ENCODE measurements at places on chromosomes 7 and 10. TPM values are rescaled to one million over a fixed set of nuclear protein-coding genes. Genes with fewer than 3 reads are reported as not detected.

- no peaks in the 10 kb centered on the region for H3K27me3 ChIP-seq
- no peaks in the 10 kb centered on the region for H3K4me1 ChIP-seq
- H3K27ac ChIP-seq: no peak overlapping the region
- no peaks in the 10 kb centered on the region for H3K36me3 ChIP-seq
- H3K4me3 ChIP-seq: no peak overlapping the region
- no peak for DNase-seq
Measured at GRCh38 chr10:2866569-2866968, 200.8 kb upstream of the PFKP start.

GRCh38 chr7:135281363-135281949 lies 47.8 kb downstream of the STRA8 start:
- H3K27ac ChIP-seq: no peak overlapping the region
- H3K4me3 ChIP-seq: peak overlapping the region; percentile 19
- H3K36me3 ChIP-seq: no peaks in the 10 kb centered on the region
- peaks cover 16% of the 10 kb centered on the region for H3K4me1 ChIP-seq
- peak; percentile 85 for DNase-seq

DNA sequence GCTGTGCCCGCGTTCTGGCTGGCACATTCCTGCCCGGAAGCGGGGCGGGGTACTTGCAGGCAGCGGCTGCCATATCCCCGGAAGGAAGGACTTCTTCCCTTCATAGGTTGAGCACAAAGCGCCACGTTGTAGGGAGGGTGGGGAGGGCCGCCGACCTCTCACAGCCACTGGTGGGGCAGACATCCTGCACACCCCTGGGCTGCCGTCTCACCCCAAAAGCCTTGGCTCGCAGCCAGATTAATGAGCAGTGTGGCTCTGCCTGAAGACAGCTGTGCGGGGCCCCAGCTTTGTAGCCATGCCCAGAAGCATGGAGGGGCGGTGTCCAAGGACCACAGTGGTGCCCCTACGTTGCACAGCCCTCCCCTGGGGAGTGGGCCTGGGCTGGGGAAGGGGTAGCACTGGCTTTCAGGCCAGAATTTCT lies 54.3 kb upstream of the DPYSL4 start:
- H3K4me1 ChIP-seq: no peaks in the 10 kb centered on the region
- H3K27ac ChIP-seq: no peak overlapping the region
- H3K27me3 ChIP-seq: no peaks in the 10 kb centered on the region
- H3K4me3 ChIP-seq: no peak overlapping the region

DNA sequence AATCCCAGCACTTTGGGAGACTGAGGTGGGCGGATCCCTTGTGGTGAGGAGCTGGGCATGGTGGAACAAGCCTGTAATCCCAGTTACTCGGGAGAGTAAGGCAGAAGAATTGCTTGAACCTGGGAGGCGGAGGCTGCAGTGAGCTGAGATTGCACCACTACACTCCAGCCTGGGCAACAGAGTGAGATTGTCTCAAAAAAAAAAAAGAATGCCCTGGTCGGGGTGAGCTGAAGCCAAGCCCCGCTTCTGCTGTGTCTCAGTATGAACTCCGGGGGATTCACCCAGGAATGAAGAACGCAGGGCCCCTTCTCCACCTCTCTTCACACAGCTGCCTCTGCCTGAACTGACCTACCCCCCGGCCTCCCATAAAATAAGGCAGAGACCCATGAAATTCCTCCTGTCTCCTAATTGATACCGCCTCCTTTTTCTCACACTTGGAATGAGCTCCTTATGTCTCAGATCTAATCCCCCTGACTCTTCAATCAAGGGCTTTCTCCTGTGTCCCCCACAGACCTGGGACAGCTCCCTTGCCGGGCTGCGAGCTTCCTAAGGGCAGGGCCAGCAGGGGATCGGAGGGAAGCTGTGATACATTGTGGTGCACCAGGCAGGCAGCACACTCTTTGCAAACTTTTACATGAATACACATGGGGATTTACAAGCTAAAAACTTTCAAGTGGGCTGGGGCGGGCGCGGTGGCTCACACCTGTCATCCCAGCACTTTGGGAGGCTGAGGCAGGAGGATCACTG lies 911 bp upstream of the ZP3 start:
- no peaks in the 10 kb centered on the region for H3K36me3 ChIP-seq
- DNase-seq: no peak
- H3K27ac ChIP-seq: no peak overlapping the region
- H3K4me3 ChIP-seq: no peak overlapping the region

- no peaks in the 10 kb centered on the region for H3K4me1 ChIP-seq
- peaks cover 6% of the 10 kb centered on the region for H3K36me3 ChIP-seq
- no peak overlapping the region for H3K4me3 ChIP-seq
- DNase-seq: no peak
- no peak overlapping the region for H3K27ac ChIP-seq
- H3K27me3 ChIP-seq: no peaks in the 10 kb centered on the region
Measured at GRCh38 chr7:46256870-46257661, 336.0 kb upstream of the IGFBP3 start.

DNA sequence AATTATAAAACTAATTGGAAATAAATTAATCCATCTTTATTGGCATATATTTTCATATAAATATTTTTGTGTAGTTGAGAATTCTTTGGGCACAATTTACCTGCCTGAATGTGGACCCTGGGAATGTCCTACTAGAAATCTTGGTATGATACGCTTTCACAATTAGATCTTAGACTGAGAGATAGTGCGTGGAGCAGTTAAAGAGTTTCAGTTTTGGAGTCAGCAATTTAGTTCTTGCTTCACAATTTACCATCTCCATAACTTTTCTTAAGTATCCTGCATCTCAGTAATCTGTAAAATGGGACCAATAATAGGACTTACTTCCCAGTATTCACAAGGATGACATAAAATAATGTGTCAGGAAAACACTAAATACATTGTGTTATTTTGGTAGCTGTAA lies 2.0 kb downstream of the MTPN start:
- peaks cover 74% of the 10 kb centered on the region for H3K4me1 ChIP-seq
- H3K36me3 ChIP-seq: peaks cover 11% of the 10 kb centered on the region
- H3K27me3 ChIP-seq: no peaks in the 10 kb centered on the region
- peak overlapping the region; percentile 97 for H3K4me3 ChIP-seq

DNA sequence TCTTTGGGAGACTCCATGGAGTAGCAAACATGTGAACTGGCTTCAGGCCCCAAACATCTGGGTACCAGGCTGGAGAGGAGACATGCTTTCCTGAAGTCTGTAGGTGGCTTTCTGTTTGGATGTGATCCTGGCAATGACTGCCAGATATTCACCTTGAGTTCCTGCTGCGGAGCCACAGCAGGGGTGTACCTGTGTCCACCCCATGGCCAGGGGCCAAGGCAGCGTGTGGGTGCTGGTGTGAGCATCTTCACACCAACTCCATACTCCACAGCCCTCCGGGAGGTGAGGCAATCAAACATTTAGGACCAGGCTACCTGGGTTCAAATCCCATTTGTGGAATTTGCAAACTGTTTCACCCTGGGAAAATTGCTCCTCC lies 113.0 kb downstream of the ADCY1 start:
- H3K27me3 ChIP-seq: no peaks in the 10 kb centered on the region
- no peaks in the 10 kb centered on the region for H3K36me3 ChIP-seq
- no peak for DNase-seq
- H3K4me3 ChIP-seq: no peak overlapping the region

DNA sequence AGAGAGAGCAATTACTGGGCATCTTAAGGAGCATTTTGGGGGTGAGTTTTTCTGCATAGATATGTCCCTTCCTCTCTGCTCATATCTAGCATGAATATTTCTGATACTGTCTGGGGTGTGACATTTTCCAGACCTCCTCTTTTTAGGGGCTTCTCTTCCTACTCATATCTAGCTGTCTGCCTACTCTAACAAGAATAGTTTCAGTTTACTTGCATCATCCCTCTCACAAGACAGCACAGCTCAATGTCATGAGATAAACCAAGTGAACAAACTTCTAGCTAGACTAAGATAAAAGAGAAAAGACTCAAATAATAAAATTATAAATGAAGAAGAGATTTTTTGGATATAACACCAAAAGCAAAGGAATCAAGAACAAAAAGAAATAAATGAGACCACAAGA lies 419.5 kb upstream of the SORCS1 start:
- H3K27me3 ChIP-seq: no peaks in the 10 kb centered on the region
- H3K4me1 ChIP-seq: no peaks in the 10 kb centered on the region
- no peak overlapping the region for H3K4me3 ChIP-seq
- no peak overlapping the region for H3K27ac ChIP-seq
- peaks cover 2% of the 10 kb centered on the region for H3K36me3 ChIP-seq

- peaks cover 2% of the 10 kb centered on the region for H3K36me3 ChIP-seq
- H3K27me3 ChIP-seq: peaks cover 22% of the 10 kb centered on the region
- no peak for DNase-seq
- no peak overlapping the region for H3K4me3 ChIP-seq
Measured at GRCh38 chr10:49559476-49559875, 20.6 kb upstream of the ERCC6 start.

GRCh38 chr10:100816671-100817070 lies 71.3 kb downstream of the PAX2 start:
- no peaks in the 10 kb centered on the region for H3K36me3 ChIP-seq
- no peaks in the 10 kb centered on the region for H3K4me1 ChIP-seq
- peaks cover 61% of the 10 kb centered on the region for H3K27me3 ChIP-seq
- H3K4me3 ChIP-seq: no peak overlapping the region

GRCh38 chr7:133482599-133482998 lies 229.7 kb downstream of the EXOC4 start:
- DNase-seq: no peak
- H3K36me3 ChIP-seq: peaks cover 2% of the 10 kb centered on the region
- H3K27me3 ChIP-seq: no peaks in the 10 kb centered on the region
- no peak overlapping the region for H3K4me3 ChIP-seq
- no peak overlapping the region for H3K27ac ChIP-seq

DNA sequence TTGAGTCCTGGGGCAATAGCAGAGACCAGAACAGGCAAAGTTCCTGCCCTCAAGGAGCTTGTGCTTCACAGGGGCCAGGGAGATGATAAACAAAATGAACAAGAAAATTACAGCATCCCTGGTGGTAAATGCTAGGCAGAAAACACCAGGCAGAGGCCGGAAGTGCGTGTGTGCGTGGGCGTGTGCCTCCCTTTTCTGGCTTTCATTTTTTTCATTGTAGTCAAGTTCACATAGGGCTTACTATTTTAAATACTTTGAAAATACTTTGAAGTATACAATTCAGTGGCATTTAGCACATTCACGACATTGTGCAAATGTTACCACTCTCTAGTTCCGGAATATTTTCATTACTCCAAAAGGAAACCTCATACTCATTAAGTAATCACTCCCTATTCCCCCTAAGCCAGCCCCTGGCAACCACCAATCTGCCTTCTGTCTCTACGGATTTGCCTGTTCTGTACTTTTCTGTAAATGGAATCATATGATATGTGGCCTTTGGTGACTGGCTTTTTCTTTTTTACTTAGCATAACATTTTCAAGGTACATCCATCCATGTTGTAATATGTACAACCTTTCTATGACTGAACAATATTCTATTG lies 88.1 kb upstream of the PDCD4 start:
- peak; percentile 72 for DNase-seq
- no peaks in the 10 kb centered on the region for H3K27me3 ChIP-seq
- peak overlapping the region; percentile 87 for H3K27ac ChIP-seq
- H3K36me3 ChIP-seq: peaks cover 2% of the 10 kb centered on the region
- H3K4me1 ChIP-seq: peaks cover 68% of the 10 kb centered on the region

DNA sequence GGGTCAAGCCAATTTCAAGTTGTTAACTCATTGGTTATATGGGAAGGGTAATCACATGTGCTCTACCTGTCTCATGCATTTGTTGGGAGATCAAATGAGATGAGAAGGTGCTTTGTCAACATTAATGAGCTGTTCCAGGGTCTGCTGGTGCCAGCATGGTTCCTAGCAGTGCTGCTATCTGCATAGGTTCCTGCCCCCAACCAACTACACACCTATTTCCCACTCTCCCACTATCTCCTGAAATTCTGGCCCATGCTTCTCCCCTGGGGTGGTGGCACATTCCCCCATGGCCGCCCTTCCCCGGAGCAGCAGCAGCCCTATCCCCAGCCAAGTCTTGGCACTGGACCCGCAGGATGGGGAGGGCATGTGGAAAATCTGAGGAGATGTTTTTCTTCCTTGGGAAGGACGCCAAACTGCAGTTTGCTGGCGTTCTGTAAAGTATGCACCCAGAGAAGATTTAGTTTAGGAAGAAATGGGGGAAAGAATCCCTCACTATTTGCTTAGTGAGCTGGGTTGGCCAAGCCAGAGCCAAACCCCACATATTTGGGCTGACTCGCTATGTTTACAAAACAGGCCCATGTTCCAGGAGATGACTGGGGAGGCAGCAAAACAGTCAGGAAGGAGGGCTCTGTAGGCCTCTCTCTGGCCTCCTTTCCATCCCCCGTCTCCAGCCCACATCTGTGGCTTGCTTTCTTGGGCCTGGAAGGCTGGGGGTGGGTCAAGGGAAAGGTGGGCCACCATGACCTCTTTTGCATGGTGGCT lies 42.5 kb downstream of the PPP1R3C start:
- no peak overlapping the region for H3K4me3 ChIP-seq
- no peak for DNase-seq
- H3K36me3 ChIP-seq: no peaks in the 10 kb centered on the region
- no peak overlapping the region for H3K27ac ChIP-seq
- no peaks in the 10 kb centered on the region for H3K4me1 ChIP-seq
- peaks cover 48% of the 10 kb centered on the region for H3K27me3 ChIP-seq

- peaks cover 4% of the 10 kb centered on the region for H3K4me1 ChIP-seq
- no peak for DNase-seq
- H3K4me3 ChIP-seq: no peak overlapping the region
- H3K27ac ChIP-seq: no peak overlapping the region
Measured at GRCh38 chr7:113143486-113144257, 25.3 kb upstream of the SMIM30 start.

DNA sequence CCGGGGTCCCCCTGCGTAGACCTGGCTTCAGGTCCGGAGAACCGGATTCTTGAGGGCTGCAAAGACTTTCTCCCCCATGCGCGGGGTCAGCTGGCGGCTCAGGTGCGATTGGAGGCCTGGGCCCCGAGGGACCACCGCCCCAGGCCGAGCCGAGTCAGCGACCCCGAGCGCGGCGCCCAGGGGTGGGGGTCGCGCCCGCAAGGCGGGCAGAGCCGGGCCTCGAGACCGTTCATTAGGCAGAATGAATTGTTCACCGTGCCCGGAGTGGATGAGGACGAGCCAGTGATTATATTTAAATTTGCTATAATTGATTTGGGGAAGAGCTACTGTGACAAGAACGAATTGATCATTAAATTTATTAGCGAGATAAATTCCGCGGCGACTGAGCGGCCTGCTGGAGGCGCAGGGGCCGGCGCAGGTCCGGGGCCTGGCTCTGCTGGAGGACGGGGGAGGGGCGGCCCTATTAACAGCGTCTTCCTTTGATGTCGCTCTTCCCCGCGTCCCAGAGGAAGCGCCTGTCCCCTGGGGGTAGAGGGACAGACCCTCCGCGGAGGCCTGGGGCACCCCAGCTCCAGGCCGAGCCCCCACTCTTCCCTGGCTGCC lies 7.5 kb downstream of the MNX1 start:
- peaks cover 44% of the 10 kb centered on the region for H3K4me1 ChIP-seq
- H3K27me3 ChIP-seq: peaks cover 75% of the 10 kb centered on the region
- peaks cover 3% of the 10 kb centered on the region for H3K36me3 ChIP-seq
- H3K27ac ChIP-seq: no peak overlapping the region
- DNase-seq: no peak

- no peak within 1 kb of the TSS for H3K4me3 ChIP-seq
- no peaks in the 10 kb centered on the region for H3K36me3 ChIP-seq
- DNase-seq: no peak
- H3K27ac ChIP-seq: no peak within 1 kb of the TSS
- no peaks in the 10 kb centered on the region for H3K27me3 ChIP-seq
Measured at GRCh38 chr7:75813781-75814236, at the start of gene CCL24. Gene CCL24 (minus strand): TSS chr7:75813806. CDS start chr7:75813715, 91 bp downstream.

GRCh38 chr10:88810196-88810961 lies 7.8 kb downstream of the LIPM start:
- H3K27ac ChIP-seq: no peak overlapping the region
- no peaks in the 10 kb centered on the region for H3K36me3 ChIP-seq
- no peak overlapping the region for H3K4me3 ChIP-seq
- peak; percentile 34 for DNase-seq

SPDYE2 gene
- total RNA-seq: not detected

KIAA1549 gene
- total RNA-seq: 1.7 TPM

TMEM140 gene
- total RNA-seq: 37.0 TPM

NEBL gene
- total RNA-seq: 0.17 TPM

HOXA9 gene
- total RNA-seq: not detected
